Esophagus squamous epithelium (tissue), 5 donors: ENCODE measurements at places on chromosomes 1 and 21. TPM values are rescaled to one million over a fixed set of nuclear protein-coding genes. Genes with fewer than 3 reads are reported as not detected.

DNA sequence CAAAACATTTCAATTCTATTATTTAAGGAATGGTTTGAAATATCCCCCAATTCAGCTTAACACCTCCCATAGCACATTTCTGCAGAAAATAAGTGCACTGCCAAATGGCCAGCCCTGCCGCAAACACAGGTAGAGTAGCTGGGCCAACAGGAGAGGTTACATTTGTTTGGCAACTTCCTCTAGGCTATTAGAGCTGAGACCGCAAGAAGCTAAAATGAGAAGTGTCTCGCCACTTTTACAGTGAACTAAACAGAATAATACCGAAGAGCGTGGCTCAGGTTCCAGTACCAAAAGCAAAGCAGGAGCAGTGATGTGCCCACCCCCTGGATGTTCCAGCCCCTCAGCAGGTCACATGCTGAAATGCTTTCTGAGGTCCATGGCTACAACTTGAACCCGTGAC, 154.5 kb upstream of the PKN2 start:
- no peak for DNase-seq

PATJ gene
- total RNA-seq = 59.8 TPM

AQP10 gene
- total RNA-seq = not detected

PEX11B gene
- total RNA-seq = 30.3 TPM

- DNase-seq = no peak
Measured at GRCh38 chr1:157193702-157194391, 55.7 kb upstream of the ETV3 start.

FCRLB gene
- total RNA-seq = 0.95 TPM

DNA sequence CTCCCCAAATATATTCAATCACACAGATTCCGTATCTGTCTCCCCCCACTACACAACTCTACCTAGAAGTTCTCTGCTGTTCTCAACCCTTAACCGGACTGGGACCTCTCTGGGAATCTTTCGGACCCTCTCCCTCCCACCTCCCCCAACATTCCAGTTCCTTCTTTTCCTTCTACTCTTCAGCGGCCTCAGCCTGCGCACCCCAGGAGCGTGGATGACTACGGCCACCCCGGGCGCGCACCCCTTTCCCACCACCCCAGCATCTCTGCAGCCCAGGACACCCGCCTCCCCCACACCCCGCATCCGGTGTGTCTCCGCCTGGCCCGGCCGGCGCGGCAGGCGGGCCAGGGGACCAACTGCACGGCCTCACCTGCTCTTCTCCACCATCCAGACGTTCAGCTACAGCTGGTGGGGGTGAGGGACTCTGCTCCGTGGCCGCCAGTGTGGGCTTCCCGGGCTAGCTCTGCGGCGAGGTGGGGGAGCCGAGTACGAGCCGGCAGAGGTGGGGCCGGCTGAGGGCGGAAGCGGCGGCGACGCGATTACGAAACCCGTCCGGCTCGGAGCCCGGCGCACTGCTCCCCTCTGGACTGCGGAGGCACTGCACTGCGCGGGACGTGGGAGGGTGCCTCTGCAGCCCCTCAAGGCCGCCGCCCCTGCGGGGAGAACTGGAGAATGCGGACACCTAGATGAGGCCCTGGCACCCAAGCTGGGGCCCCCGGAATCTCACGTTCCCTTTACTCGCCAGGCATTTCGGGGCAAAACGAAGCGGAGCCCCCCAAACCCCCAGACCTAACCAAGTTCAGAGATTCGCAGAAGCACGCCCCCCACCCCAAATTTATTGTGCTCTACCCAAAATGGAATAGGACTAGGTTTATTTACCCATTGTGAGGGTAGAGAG, at the start of gene CDC42SE1:
TSS of gene CDC42SE1 (minus strand) at position 514 of the 898 bp plus-strand sequence. CDS start 3,892 bp downstream, outside the sequence.
- DNase-seq = no peak
